ENCODE measurements at places on chromosomes 2 and 18.

- DNase-seq: no peak
These were observed 1.3 kb upstream of the PRSS56 start for GRCh38 chr2:232518844-232519243.

- no peak for DNase-seq
These were observed 2.3 kb upstream of the MAB21L4 start for GRCh38 chr2:240898108-240898730.

GRCh38 chr2:3490191-3491170 is 28.9 kb downstream of the ADI1 start:
- DNase-seq: no peak

- DNase-seq: no peak
These were observed 14.1 kb upstream of the IL1RL2 start for GRCh38 chr2:102172745-102173144.

Data from AG09319 (cell line).